ENCODE measurements at places on chromosomes 11 and 22.

GRCh38 chr11:134818516-134818915 lies 406.5 kb upstream of the B3GAT1 start:
- no peak for DNase-seq

- no peak for DNase-seq
These were observed 40.3 kb upstream of the ATXN10 start for GRCh38 chr22:45631140-45631840.

GRCh38 chr11:35210876-35211546 lies 72.0 kb downstream of the CD44 start:
- DNase-seq = no peak

- no peak for DNase-seq
These were observed 6.6 kb downstream of the HSPA8 start for GRCh38 chr11:123055191-123055901.

GRCh38 chr11:126135235-126136176 lies 72.8 kb upstream of the CDON start:
- peak; percentile 46 for DNase-seq

- DNase-seq = no peak
These were observed 22.4 kb downstream of the PIWIL3 start for GRCh38 chr22:24752088-24752623.

- DNase-seq = no peak
These were observed 15.5 kb upstream of the RASD2 start for GRCh38 chr22:35524966-35525686.

DNA sequence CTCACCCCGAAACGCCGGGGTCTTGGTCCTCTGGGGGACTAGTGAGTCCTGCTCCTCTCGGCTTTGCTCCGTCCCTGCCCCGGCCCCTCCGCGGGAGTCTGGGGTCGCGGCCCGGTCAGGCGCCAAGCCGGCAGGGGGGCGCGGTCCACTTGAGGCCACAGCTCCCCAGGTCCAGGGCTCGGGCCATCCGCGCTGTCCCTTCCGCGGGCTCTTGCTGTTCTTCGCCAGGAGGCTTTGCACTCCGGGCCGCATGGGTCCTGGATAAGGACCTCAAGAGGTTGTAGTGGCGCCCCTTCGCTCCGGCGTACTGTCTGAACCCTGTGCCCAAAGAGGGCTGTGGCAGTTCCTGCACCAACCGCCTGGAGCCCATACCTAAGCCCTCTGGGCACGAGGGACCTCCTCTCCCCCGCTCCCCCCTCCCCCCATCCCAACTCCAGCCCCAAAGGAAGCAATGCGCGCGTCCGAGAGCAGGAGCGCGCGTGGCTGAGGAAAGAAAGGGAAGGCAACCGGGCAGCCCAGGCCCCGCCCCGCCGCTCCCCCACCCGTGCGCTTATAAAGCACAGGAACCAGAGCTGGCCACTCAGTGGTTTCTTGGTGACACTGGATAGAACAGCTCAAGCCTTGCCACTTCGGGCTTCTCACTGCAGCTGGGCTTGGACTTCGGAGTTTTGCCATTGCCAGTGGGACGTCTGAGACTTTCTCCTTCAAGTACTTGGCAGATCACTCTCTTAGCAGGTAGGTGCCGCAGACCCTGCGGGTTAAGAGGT lies at the start of gene ADM:
Gene ADM (plus strand): TSS at position 579 of the 767 bp plus-strand sequence. CDS start 628 bp downstream, outside the sequence.
- peak; percentile 93 for DNase-seq

- no peak for DNase-seq
These were observed 85.3 kb downstream of the GGT1 start for GRCh38 chr22:24688256-24688655.

DNA sequence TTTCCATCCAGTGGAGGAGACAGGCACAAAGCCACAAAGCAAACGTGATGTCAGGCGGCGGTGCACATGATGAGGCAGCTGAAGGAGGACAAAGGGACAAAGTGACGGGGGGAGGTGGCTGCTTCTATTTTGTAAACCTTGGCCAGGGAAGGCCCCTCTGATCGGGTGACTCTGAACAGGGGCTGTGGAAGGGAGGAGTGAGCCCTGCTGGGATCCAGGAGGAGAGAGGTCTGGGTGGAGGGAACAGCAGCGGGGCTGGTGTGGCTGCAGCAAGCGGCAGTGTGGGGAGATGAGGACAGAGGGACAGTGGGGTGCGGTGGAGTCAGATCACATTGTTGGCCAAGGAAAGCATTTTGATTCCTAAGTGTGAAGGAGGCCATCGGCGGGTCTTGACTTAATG lies 36.7 kb downstream of the SHISAL1 start:
- no peak for DNase-seq

- no peak for DNase-seq
These were observed 161.4 kb downstream of the METTL15 start for GRCh38 chr11:28269586-28269985.

DNA sequence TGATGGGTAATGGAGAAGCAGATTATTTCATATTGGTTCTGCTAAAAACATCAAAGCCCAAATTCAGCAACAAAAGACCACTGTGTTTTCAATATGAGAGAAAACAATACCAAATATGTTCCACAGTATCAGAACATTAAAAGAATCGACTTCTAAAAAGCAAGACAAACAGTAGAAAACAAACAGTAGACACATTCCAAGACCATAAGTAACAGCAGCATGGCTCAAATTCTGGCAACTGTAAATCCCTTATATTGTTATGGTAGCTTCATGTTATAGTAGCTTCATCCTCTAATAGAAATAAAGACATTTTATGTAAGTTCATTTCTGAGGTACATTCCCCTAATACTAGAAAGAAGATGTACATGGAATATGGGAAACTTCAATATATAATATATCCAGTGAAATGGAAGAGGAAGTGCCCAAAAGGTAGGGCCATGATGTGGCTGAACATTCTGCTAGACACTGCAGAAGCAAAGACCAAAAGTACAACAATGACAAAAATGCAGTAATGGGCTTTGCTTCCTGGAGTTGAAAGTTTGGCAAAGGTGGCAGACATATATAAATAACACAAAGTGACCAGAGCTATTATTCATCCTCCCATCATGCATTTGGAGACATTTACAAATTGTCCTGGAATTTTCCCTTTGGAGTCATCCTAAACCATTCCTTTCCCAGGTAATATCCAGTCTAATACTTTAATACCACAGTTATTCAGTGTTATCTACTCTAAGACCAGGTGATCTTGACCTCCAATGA lies 299.9 kb downstream of the DCDC1 start:
- DNase-seq = no peak

GRCh38 chr11:9075556-9075955 lies 15.8 kb downstream of the SCUBE2 start:
- DNase-seq = no peak

DNA sequence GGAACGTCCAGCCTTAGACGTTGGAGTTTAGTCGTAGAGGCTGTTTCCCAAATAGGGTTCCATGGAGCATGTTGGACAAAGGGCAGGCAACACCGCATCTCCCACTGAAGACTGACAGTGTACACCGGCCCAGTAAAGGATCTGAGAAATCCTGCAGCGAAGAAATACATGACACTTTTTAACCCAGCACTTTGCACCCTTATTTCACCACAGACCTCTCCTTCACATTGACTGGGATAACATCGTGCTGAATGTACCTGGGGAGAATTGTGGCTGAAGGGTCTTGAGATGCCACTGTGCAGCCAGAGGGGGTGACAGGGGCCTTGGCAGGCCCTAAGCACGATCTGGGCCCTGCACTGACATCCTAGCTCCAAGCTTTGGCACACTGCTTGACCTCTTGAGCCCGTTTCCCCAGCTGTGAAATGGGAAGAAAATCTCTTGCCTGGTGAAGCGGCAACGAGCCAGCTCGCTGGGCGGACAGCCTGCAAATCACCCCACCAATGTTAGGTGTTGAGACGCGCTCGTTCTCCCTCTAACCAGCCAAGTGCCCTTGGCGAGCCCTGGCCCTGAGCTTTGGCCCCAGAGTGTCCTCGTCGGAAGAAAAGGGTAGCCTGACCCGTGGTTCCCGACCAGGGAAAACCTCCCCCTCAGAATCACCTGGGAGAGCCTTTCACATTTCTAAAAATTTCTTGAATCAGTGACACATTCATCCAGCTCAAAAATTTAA lies 13.4 kb downstream of the CD5 start:
- no peak for DNase-seq

DNA sequence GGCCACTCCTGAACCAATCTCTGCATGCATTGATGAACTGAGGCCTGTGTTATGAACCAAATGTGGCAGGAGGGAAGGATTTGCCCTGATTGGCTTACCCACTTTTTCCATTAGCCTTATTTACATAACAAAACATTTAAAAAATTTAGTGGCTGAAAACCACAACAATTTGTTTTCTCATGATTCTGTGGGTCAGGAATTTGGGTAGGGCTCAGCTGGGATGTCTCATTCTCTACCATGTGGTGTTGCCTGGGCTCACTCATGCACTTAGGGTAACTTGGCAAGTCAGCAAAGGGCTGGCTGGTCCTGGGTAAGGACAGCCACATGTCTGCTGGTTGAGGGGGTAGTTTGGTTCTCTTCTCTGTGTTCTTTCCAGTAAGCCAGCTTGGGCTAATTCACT lies 35.1 kb upstream of the CYP2R1 start:
- no peak for DNase-seq

DNA sequence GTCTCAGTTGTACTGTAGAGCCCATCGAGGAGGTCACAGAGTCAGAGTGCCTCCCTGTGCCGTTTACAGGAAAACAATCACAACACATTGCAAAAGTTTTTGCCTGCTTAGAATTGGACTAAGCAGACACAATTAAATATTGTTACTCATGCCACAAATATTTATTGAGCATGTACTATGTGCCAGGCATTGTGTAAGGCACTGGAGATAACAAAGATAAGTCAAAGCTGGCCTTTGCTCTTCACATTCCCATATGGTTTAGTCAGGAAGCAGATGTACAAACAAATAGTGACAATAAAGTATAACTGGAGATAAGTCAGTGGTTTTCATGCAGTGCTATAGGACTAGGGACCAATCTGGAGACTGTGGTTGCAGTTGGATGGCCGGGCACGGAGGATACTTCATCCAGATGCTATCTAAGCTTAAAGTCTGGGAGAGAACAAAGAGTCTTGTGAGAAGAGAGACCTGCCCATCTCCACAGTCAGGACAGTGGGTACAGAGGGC lies 550.7 kb downstream of the INSC start:
- no peak for DNase-seq

GRCh38 chr11:57762235-57762861 lies 746 bp downstream of the CTNND1 start:
- DNase-seq = no peak

DNA sequence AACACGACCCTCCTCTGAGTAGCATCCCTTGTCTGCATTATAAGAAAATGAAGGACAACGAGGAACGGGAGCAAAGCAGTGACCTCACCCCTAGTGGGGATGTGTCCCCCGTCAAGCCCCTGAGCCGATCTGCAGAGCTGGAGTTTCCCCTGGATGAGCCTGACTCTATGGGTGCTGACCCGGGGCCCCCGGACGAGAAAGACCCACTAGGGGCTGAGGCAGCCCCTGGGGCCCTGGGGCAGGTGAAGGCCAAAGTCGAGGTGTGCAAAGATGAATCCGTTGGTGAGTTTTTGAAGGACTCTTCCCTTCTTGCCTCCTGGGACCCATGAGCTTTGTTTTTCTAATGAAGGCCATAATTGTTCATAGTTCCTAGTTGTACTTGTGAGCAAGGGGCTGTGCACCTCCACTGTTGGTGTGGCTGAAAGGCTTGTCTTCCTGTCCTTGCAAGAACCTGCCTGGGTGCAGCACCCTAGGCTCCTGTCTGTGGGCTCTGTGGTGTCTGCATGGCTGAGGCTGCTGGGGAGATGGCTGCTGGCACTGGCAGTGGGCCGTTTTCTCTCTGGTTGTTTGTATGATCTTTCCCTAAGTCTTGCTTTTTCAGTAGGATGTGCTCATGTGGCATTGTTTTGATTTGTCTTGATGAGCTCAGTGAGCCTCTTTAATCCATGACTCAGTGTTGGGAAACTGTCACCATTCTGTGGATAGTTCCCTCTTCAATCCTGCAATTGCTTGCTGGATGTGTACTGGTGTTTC lies 10.1 kb downstream of the DGCR8 start:
- no peak for DNase-seq

DNA sequence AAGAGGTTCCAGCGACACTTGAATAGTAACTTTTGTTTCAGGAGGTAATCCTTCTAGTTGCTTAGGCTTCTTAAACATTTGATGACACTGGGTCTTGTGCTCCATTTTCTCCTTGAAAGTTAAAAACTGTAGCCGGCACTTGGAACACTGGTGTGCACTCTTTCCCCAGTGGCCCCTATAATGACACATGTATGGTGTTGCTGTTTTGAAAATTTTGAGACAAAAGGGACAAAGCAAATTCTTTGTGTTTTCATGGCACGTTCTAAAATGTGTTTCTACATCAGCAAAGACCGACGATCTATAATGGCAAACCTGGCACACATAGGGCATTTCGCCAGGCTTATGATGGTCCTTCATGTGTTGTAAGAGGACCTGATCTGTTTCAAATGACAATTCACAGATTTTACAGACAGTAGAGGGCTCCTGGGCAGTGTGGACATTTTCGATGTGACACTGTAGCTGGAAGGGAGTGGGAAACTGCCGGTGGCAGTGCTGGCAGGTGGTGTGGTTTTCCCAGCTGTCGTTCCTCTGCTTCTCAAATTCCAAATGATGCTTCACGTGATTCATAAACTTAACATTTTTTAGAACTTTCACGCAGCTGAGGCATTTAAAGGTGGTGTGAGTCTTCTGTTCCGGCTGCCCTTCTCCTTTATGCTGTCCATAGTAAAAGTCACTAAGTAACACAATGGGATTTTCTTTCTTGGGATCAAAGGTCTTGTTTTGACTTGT lies 20.5 kb downstream of the ZNF280B start:
- DNase-seq = no peak

- no peak for DNase-seq
These were observed 65.2 kb upstream of the CDON start for GRCh38 chr11:126127898-126128297.

DNA sequence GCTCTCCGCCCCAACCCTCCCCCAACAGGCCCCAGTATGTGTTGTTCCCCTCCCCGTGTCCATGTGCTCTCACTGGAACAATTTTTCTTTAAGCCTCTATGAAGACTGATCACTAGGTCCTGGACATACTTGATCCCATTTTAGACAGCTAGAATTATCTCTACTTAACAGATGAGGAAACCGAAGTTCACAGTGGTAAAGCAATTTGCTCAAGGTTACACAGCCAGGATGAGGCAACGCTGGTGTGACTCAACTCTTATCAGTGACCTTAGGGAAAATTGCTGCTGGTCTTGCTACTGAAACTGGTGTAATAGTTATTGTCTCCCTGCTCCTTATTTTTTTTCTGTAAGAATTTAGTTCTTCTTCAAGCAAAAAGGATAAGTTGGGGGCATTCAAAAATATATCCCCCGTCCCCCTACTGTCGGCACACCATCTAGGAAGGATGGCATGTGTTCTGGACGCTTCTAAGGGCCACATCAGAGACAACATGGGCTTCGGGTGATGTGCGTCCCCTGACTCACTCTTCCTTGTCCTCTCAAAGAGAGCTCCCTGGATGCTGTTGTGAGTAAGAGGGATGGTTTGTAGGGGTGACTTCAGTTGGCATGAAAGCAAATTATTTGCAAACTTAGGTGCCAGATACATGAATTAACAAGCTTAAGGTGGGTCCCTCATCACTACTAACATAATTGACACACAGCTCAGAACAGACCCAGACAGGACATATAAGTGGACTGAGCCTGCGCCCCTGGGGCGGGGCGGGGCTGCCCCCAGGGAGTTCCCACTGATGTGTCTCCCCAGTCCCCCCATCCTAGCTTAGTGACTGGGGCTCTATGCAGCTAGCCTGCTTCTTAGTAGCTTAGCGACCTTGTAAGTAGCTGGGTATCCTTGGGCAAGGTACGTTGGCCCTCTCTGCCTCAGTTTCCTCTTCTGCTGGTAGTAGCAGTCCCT lies 23.6 kb upstream of the ALX4 start:
- DNase-seq = no peak
